ENCODE measurements at places on chromosomes 6 and 20.

DNA sequence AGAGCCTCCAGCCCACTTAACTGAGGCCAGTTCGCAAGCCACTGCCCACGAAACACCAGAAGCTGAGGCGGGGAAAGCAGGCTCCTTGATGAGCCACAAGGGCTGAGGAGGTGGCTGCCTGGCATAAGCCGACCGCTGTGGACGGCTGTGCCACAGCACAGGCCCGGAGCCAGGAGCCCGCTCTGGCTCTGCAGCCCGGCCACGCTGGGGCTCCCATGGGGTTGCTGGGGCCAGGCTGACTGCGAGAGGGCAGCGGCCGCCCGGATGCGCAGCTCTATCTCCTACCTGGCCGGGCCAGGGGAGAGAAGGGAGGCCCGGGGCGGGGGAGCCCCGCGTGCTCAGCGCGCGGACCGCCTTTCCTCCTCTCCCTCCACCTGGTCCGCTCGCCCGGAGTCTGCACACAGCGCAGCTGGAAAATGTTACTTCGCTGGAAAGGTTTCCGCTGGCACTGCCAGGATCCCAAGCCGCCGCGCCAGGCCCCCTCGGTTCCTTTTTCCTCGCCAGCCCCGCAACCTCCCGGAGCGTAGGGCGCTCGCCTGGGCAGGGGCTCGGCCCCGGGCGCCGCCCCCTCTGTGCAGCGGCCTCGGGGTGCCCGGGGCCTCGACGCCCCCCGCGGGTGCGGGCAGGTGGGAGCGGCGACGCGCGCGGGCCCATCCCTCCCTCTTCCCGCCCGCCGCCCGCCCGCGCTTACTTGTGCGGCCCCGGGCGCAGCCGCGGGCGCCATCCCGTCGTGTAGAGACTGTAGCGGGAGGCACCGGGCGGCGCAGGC is 657 bp downstream of the EMILIN3 start:
- DNase-seq, result no peak

- peak; percentile 37 for DNase-seq
These were observed 51.4 kb downstream of the SRC start for GRCh38 chr20:37397076-37397953.

GRCh38 chr6:47700053-47700452 is 1.7 kb downstream of the ADGRF4 start:
- no peak for DNase-seq

DNA sequence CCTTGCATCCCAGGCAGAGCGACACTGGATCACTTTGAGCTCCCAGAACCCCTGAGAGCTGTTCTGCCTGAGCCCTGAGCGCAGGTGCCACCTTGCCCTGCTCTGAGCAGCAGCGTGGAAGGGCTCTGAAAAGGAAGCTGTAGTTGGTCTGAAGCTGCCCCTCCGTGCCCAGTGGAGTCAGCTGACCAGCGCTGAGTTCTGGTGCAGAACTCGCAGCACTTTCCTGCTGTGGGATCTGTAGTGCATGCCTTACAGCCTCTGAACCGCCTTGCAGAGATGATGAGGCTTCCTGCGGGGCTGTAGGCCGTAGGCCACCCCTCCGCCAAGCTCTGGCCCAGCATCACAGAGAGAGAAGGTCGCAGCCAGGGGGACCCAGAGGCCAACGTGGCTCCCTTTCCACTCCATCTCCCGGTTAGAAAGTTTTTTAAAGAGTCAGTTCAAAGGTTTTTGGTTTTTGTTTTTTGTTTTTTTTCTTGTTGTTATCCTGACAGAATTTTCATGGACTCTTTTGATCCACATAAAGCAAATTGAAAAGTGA is 158.3 kb upstream of the CST7 start:
- DNase-seq, result no peak

DNA sequence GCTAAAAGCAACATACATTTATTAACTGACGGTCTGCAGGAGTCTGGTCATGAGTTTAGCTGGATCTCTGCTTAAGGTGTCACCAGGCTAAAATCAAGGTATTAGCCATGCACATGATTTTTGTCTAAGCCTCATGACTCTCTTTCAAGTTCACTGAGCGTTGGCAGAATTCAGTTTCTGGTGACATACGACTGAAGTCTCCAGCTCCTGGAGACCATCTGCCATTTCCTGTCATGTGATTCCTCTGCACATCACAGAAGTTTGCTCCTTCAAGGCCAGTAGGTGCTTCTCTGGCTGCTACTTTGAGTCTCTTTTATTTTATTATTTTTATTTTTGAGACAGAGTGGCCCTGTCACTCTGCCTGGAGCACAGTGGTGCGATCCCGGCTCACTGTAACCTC is 148.4 kb upstream of the EYA4 start:
- no peak for DNase-seq

- DNase-seq, result no peak
These were observed 199.7 kb downstream of the FOXC1 start for GRCh38 chr6:1809291-1809988.

DNA sequence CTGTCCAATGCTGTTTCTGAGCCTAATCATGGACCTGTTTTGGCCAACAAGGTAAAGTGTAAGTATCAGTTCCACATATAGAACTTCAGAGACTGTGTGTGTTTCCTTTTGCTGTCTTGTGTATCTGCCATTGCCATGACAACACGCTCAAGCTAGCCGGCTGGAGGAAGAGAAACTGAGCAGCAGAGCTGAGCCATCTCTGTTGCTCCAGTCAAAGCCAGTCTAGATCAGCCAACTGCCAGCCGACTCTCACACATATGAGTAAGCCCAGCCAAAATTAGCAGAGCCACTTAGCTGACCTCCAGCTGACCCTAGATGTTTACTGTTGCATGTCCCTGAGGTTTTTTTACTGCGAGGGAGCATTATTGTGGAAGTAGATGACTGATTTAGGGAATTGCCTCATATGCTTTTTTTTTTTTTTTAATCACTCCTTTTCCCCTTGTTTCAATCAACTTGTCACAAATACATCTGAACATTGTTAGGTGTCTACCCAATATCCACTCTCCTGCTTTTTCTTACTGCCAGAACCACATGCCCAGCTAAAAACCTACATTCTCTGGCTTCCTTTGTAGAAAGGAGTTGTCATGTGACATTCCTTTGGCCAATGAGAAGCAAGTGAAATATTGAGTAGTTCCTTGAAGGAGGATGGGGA is 304.3 kb upstream of the SUPT3H start:
- no peak for DNase-seq

- DNase-seq, result no peak
These were observed 33.3 kb downstream of the GFRA4 start for GRCh38 chr20:3629893-3630292.

- no peak for DNase-seq
These were observed 36.3 kb upstream of the SIRPA start for GRCh38 chr20:1858871-1859270.

DNA sequence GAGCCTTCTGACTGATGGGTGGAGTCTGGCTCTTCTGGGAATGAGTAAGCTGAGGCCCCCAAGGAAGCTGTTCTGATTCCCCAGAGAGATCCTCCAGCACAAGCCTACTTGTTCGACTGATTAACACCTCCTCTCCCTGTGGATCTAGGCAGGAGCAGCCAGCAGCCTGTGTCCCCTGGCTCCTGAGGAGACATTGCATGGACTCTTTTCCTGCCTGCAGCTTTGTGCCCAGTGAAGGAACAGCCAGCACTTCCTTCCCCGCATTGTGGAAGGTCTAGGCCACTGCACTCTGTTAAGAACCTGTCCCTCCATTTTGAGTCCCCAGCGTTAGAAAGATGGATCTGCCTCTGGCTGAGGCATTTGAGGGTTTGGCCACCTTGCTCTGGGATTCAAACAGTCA is 29.1 kb downstream of the LRFN2 start:
- DNase-seq, result no peak
